ENCODE measurements at places on chromosomes 16 and 17.

GRCh38 chr17:13593021-13593751, 8.5 kb downstream of the HS3ST3A1 start:
- no peak for DNase-seq

DNA sequence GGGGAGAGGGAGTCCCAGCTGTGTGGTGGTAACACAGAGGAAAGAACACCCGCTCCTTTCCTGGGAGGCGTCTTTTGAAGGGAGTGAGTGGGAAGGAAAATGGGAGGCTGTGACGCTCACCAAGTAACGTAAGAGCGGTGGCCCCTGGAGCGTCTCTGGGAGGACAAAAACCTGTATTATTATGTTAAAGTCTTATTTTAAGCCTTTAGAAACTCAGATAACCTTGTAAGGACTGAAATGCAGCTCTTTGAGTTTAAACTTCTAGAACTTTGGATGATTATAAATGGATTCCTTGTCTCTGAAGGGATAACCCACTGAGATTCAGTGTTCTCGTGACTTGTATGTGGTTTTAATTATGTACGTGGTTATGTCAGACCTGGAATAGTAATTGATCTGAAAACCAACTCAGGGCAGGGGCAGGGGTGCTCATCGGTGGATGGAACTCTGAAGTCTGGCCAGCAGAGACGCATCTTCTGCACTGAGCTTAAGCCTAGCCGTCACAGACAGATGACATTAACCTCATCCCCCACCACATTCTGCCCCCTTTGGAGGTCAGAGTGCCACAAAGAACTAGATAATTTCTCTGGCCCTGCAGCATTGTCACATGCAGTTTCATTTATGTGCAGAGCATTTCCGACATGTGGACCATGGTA, 41.8 kb upstream of the SLC12A3 start:
- no peak for DNase-seq

GRCh38 chr16:1323296-1324239, 9.9 kb upstream of the BAIAP3 start:
- DNase-seq, result no peak

GRCh38 chr17:4014148-4014927, 50.1 kb upstream of the ATP2A3 start:
- DNase-seq, result no peak

GRCh38 chr17:63430223-63430622, 15.9 kb downstream of the CYB561 start:
- DNase-seq, result no peak

GRCh38 chr16:56424791-56425438, 430 bp downstream of the AMFR start:
- no peak for DNase-seq

GRCh38 chr17:70709596-70709995, 540.3 kb downstream of the KCNJ2 start:
- DNase-seq, result no peak

DNA sequence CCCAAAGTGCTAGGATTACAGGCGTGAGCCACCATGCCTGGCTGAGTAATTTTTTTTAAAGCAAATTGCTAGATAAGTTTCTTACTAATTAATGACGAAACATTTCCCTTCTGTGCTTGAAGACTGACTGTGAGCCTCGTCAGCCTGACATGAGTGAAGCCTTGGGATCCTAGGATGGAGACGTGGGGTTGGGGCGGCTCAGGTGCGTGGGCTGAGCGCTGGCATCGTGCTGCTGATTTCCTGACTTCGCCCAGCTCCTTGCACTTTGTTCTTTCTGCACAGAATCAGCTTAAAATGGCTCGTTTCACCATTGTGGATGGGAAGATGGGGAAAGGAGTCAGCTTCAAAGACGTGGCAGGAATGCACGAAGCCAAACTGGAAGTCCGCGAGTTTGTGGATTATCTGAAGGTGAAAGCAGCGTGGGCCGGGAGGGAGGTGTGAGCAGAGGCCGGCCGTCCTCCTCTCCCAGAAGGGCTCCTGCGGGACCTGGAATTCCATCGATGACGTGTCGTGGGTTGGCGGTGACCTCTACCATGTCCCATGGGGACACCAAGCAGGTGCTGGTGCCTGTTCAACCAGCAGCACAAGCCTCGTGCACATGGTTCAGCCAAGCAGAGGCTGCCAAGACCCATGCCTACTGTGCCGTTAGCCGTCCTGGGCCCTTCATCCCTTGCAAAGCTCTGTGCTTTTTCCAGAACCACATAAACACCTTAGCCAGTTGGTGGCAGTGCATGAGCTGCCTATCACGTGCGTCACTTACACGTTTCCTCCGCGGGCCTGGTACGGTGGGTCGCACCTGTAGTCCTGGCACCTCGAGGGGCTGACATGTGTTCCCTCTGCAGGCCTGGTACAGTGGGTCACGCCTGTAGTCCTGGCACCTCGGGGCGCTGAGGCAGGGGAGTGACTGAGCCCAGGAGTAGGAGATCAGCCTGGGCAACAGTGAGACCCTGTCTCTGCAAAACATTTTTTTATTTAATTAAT, 22.5 kb downstream of the SPG7 start:
- DNase-seq, result no peak

DNA sequence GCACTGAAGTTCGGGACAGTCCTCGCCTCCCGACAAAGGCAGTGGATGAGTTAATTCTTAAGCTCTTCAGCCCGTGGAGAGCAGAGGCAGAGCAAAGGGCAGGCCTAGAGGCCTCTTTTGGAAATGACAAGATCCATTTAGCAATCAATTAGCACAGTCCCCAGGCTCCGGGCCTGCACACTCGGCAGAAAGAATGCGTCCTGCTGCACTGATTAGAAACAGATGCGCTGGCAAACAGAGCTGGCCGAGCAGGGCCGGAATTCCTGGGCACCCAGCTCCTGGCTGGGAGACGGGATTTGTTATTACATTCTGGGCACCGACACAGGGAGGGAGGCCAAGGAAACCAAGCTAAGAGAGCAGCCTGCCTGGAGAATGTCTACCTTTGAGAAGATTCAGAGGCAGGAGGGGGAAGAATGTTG, 162.9 kb downstream of the COPRS start:
- DNase-seq, result no peak

DNA sequence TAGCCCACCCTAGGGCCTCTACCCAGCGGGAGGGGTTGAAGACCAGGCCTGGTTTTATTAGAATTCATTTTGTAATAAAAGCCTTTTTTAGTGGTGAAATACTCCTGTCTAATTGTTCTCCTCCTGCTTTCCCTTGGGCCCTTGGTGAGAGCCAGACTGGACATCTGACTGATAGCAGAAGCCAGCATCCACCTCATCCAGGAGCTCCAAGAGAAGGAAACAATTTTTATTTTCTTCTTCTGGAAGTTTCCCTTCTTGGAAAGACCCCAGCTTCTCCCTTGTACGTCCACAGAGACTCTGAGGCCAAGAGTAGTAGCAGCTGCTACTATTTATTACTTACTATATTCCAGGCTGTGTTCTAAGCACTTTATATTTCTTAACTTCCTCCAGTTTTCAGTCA, 4.0 kb upstream of the PHKG2 start:
- no peak for DNase-seq

DNA sequence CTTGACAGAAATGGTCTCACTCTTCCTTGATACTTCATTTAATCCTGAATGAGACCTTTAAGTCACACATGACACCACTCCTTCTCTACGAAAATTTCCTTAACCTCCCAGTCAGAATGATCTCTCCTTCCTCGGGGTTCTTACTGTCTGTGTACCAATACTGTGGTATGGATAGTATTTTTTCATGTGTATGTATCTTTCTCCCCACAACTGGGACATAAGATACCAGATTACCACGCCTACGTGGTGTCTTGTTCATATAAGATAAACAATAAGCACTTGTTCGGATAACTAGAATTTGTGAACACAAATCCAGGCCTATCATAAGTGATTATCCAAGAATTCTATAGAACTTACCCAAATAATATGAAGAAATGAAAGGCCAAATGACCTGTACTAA, 11.3 kb downstream of the NUP88 start:
- DNase-seq, result no peak

- DNase-seq, result no peak
Observed at GRCh38 chr17:72234985-72235384, 114.2 kb downstream of the SOX9 start.

DNA sequence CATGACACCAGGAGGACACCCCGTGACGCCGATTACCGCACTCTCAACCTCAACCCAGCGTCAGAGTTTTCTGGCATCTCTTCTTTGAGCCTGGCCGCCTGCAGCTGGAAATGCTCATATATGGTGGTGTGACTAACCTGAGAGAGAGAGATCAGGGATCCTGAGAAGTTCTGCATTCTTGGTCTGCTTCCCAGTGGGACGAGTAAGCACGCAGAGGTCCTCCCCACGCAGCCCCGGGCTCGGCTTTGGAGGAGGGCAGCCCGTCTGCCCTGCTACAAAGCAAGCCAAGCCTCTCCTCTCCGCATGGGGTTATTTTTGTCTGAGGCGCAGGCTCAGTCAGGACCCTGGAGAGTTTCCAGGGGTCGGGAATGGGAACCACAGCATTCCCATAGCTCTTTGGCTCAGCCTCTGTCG, 16.5 kb downstream of the CRISPLD2 start:
- DNase-seq, result peak; percentile 94

GRCh38 chr17:73100363-73100762, 7.9 kb upstream of the SLC39A11 start:
- DNase-seq, result no peak

GRCh38 chr16:48596326-48596725, 13.7 kb downstream of the N4BP1 start:
- peak; percentile 71 for DNase-seq

GRCh38 chr17:54891176-54891821, 9.4 kb upstream of the TOM1L1 start:
- DNase-seq, result peak; percentile 64

GRCh38 chr17:41814195-41814594, 1.4 kb downstream of the FKBP10 start:
- no peak for DNase-seq

- no peak for DNase-seq
Observed at GRCh38 chr17:43952351-43952723, 1.4 kb downstream of the PYY start.

GRCh38 chr17:77404812-77405581, 264.2 kb downstream of the SEC14L1 start:
- peak; percentile 74 for DNase-seq

DNA sequence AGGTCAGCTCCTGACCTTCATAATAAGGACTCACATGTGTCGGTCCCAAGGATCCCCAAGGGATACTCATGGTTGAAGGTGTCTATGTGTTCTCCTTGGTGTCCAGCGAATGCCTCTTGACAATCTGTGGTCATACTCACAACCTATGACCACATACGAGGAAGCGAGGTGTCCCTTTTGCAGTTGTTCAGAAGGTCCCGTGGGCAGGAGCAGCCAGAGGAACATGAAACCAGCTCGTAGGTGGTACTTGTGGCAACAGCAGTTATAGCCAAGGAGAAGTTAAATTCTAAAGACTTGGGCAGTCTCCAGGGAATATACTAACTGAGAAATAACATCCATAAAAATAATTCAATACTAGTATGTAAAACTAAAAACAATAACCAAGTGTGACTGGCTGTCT, 685.3 kb downstream of the WWOX start:
- DNase-seq, result no peak

DNA sequence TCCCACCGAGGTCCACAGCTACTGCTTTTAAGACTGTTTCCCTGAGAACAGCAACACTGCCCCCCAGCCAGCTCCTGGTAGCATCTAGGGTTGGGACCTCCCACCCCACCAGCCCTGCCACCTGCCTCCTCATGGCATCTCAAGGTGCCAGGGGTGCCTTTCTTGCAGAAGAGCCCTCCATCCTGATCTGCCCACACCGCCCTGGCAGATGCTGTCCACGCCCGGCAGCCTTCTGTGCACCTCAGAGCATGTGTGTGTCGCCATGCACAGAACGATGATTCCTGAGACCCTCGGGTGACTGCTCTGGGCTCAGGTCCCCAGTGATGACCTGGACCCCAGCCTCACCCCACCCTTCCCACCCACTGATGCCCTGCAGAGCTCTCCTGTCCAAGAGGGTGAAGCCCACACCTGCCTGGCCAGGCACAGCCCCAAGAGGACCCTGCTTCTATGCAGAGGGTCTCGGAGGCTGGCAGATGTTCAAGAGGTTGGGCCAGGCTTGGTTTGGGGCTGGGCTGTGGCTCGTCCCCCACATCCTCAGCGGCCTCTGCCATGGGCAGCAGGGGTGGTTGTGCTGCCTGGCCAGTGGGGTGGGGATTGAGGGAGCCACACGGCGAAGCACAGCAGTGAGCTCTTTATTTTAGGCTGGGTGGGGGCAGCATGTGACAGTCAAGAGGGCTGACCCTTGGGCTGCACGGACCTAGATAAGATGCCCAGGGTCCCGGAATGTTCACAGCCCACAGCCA, 5.2 kb upstream of the SPATA2L start:
- no peak for DNase-seq

DNA sequence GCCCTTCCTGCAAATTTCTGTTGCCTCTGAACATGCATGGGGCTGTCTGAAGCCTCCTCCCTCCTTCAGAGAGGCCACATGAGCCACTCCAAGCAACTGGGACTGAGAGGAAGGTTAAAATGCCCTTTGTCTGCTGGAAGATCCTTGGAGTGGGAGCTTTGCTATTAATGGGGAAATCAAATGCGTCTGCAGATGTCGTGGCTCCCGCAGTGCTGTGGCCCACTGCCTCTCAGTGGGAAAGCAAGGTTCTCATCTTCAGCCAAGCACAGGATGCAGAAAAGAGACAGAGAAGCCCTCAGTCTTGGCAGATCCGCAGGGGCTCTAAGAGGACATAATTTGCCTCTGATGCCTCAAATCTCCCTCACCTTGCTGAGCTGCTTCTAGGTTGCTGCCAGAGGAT, 34.8 kb downstream of the PEMT start:
- no peak for DNase-seq

DNA sequence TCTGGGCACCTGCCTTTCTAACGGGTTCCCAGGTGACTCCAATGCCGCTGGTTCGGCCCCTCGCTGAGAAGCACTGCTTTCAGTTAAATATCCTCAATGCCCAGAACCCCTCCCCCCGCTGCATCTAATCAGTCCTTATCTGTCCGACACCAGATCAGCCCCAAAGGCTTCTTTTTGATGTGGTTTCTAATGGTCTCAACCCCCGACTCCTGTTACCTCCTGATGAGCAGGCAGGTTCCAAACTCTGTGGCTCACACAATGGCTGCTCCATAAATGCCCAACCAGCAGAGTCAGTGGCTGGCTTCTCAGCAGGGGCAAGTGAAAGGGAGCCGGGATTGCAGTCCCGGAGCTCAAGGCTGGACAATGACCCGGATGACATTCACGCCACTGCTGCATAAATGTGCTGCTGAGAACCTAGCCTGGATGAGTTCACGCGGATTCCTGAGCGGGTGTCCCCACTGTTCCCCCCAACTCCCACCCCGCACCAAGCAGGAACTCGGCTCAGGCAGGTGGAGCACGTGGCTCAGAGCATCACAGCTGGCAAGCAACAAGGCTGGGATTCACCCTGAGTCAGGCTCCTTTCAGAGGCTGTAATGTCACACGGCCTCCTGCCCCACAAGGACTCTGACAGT, 1.0 kb upstream of the SLC38A8 start:
- DNase-seq, result no peak

GRCh38 chr16:4882633-4883285, 35.5 kb downstream of the UBN1 start:
- DNase-seq, result peak; percentile 93

GRCh38 chr16:74865922-74866598, 91.4 kb upstream of the FA2H start:
- no peak for DNase-seq

Data from mammary epithelial cell (primary cell).